ENCODE measurements at places on chromosomes 2 and 18.

DNA sequence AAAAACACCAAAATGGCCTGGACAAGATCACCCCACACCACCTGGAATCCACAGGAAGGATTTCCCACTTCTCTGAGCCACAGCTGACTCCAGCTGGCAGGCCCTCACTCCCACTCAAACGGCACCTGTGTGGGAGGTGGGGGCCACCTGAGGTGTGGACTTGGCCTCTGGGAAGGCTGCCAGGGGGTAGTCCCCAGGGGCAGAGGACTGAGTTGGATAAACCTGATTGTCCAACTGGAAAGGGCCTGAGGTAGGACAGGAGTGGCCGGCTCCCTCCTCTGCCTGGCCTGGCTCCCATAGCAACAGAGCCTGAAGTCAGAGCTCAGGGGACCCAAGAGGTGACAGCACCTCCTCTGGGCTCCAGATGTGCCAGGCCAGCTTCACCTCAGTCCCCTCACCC is 300.2 kb downstream of the CELF4 start:
- no peak for DNase-seq

- DNase-seq, result no peak
Observed at GRCh38 chr2:185862657-185863398, 124.2 kb downstream of the FSIP2 start.

- DNase-seq, result no peak
Observed at GRCh38 chr18:45175511-45175910, 439.8 kb upstream of the SLC14A2 start.

DNA sequence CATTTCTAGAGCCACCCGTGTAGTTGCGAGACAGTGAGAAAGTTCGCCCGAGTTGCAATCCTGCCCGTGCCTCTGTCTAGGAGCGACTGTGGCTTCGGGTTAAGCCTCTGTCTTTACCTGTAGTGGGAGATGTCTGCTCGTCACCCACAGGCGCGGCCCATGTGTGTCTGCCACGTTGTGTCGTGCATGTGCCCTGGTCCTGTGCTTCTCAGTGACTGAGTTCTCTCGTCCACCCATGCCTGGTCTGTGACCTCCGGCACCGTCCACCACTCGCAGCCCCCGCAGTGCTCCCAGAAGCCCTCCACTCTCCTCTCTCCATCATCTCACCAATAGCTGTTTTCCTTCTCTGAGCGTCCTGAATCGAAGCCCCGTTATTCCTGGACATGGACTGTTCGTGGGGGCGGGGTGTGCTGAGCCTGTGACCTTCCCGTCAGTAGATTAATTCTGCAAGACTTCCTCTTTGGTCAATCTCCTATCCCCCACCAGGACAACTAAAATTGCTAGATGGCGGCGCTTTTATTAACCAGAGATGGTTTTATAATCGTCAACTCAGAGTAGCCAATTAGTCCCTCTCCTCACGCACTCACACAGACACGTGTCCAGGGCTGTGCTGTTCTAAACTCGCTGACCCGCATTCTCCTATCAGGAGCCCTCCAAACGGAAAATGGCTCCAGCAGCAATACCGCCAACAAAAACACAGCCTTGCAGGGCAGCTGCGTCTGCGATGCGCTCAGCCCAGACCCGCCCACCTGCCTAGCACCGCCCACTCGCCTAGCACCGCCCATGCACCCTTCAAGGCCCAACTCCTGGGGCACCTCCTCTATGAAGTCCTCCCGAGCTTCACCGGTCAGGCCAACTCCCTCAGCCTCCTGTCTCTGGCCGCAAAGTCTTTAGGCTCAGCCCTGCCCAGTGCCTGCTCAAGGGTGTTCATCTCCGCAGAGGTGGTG is 119.4 kb downstream of the TWIST2 start:
- DNase-seq, result no peak

- no peak for DNase-seq
Observed at GRCh38 chr2:215900843-215901242, 112.5 kb downstream of the MREG start.

DNA sequence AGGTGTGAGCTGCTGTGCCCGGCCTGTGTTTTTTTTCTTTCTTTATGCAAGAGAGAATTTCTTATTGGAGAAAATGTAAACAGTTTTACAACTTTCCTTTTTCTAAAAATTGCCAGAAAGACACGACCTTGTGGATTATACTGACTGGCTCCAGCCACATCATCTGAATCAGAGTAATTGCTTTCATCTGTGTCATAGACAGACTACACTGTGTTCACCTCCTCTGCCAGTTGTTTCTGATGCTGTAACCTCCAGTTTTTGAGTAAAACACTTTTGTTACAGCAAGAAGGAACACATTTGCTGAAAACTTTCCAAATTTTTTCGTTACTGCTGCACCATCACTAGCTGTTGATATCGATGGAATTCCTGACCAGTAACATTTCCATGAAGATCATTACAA is 43.9 kb upstream of the PLEKHM3 start:
- no peak for DNase-seq

GRCh38 chr18:12253663-12254135 is 462 bp upstream of the CIDEA start:
- DNase-seq, result no peak

- DNase-seq, result no peak
Observed at GRCh38 chr2:15142069-15142689, 419.0 kb downstream of the NBAS start.

- no peak for DNase-seq
Observed at GRCh38 chr2:30040147-30040546, 106.7 kb upstream of the YPEL5 start.
